ENCODE measurements at places on chromosomes 7 and 10.

DNA sequence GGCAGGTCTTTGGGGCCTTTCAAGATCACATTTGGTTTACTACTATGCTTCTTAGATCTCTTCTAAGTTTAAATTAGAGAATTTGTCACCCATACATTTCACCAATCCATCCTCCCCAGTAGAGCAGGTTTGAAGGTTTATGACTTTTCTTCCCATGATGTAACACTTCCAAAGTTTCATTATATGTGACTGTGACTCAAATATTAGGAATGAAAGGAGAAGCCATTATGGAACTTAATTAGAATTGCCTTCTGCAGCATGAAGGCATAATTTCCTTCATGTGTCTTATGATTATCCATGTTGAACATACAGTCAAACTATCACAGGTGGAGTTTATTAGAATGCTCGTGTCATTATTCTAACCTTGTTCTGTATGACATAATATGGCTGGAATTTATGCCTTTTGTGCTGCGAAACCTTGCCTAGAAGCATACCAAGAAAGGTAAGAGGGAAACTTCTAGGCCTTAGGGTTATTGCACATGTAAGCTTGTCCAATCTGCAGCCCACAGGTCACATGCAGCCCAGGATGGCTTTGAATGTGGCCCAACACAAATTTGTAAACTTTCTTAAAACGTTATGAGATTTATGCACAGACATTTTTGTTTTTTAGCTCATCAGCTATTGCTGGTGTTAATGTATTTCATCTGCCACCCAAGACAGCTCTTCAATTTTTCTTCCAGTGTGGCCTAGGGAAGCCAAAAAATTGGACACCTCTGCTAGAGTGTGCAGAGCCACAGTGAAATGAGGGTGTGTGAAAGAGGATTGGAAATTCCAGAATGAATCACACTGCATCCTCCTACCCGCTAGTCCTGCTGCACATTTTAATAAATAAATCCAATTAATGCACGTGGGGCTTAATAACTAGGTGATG is 133.6 kb downstream of the TMEM26 start:
- no peak for DNase-seq

DNA sequence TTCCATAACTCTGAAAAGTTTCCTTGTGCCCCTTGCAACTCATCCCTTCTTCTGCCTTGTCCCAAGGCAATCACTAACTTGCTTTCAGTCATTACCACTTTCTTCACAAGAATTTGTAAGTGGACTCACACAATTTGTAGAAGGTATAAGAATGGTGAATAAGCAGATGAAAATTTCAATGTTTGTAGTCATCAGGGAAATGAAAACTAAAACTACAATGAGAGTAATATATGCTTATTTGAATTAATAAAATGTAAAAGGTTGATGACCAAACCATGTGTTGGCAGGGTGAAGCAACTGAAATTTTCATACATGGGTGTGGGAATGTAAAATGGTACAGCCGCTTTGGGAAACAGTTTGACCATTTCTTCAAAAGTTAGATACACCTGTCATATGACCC is 79.7 kb downstream of the GNAT3 start:
- no peak for DNase-seq

DNA sequence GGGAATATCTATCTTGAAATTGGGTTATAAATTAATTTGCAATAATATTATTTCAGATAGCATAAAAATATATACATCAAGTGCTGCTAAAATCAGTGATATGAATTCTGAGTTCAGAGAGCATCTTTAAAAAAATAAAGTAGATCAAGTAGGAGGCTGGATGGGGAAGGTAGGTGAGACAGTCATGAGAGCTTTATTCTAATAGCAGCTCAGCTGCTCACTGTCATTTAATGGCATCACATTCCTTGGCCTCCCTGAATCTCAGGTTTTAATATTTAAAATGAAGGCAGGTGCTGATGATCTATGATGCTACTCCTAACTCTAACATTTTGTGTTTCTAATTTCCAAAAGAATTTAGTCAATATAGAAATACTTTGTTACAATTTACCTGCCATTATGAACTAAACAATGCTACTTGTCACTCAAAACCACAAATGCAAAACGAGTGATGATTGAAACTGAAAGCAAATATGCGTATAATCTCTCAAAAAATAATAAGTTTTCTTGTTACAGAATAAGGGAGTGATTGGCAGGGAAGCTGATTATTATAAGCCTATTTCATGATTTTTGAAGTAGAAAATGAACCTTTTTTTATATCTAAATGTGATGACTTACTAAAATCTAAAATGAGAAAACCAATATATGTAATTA is 147.6 kb upstream of the CSTF2T start:
- no peak for DNase-seq

DNA sequence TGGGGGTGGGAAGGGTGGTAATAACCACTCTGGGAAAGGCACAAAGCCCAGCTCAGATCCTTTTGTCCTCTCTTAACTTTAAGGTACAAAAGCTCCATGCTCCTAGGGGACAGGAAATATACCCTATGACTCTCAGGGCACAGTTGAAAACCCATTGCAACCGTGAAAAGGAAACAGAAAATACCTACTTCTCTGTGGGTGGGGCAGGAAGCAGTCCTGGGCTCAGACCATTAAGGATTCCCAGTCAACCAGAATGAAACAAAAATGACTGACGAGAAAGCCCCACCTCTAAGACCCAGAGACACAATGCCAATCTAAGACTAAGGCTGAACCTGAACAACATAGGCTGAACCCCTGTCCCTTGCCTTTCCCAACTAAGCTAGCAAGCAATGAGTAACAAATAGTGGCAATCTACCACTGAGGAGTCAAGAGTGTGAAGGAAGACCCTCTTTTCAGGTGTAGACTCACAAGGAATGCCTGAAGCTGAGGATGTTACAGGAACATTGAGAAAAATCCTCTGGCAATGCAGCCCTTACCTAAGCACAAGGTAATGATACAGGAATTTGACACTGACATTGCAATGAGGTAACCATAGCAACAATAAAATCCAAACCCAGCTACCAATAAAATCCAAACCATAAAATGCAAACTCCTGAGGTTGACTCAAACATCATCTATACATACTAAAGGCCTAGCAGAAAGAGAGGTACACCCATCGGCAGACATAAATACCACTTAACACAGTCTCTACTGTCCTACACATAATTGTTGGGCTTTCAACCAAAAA is 380.1 kb downstream of the HPSE2 start:
- DNase-seq, result no peak

DNA sequence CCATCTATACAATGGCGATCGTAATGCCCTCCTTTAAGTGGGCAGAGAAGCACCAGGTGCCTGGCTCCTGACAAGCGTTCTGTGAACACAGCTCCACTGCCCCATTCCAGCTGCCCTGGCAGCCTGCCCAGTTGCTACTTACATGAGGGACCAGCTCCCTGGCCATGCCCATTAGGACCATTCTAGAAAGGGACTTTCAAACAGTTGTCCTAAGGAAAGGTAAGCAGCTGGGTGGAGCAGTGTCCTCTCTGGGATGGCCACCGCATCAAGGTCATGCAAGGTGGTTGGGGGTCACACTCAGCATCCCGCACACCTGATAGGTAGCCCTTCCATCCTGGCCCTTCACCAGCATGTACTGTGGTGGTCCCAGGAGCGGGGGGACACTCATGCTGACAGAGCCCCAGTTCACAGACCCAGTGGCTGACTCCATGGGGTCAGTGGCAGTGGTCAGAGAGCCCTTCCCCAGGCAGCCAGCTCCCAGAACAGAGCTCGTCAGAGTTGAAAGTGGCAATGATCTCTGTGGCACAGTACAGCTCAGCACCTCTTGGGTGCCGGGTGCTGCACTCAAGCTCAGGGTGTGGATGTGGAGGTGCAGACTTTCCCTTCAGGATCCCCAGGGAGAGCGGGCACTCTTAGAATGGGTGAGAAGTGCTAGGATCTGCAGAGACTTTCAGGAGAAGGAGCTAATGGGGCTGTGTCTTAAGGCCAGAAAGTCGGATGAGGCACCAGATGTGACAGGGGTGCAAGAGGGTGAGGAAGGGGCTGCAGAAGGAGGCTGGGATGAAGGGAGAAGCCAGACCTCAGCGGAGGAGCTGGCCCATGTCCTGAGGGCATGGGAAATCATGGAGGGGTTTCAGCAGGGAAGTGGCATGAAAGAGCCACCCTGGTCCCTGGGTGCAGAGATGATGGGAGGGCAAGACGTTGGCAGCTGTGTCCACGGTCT is 10.9 kb downstream of the MMRN2 start:
- DNase-seq, result no peak
